ENCODE measurements at places on chromosomes 5 and 9.

DNA sequence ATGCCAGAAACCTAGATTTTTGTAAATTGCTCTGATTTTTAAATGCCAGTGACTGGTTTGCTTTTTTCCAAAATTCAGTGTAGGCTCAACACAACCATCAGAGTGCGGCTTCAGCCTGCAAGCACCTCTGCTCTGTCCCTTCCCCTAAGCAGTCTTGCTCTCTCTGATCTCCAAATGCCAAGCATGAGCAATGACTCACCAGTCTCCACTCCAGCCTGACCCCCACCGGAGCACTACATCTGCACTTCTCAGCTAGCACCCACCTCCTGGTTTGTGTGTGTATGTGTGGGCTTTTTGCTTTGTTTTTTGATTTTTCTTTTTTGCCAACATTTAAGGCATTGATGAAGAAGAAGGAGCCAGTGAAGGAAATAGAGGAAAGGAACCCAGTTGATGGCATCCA lies 61.4 kb upstream of the ADRA1B start:
- no peak for DNase-seq

GRCh38 chr5:100854591-100854990 lies 48.5 kb downstream of the ST8SIA4 start:
- no peak for DNase-seq

DNA sequence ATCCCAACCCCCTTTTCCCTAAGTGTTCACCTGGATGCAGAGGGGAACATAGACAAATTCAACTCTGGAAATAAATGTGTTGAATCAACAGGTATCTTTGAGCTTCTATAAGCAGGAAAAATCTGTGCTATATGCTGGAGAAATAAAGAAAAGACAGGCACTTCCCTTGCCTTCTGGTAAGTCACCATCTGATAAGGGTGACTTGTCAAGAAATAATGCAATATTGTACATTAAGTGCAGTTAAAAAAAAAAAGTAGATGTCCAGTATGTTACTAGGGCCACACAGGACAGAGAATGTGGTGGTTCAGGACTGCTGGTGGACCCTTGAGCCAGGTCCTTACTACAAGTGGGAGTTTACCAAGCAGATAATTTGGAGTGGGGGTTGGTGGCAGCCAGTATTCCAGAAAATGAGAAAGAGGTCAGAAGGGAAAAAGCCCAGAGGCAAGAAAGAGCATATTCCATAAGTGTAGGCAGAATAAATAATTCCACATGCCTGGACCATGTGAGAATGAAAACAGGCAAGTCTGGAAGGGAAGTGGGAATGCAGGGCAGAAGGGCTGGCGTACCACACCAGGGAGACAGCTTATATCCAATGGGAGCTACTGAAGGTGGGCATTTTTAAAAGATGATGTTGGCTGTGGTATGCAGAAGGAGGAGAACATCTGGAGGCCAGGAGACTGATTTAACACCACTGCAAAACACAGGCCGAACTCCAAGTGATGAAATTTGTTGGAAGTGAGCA lies 209.9 kb downstream of the SEMA5A start:
- DNase-seq = no peak

DNA sequence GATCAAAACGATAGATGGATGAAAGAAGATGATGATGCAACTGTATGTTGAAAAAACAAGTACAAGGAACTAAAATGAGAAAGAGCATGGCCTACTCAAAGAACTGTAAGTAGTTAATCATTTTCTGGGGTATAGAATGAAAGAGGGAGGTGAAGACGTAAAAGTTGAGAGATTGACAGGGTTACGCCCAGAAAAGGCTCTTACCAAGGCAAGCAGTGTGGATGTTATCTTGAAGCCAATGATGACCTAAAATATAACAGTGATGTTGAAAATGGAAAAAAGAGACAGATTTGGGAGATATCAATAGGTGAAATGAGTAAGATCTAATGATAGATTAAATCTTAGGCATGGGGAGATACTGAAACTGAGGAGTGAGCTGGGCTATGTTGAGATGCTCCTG lies 80.4 kb upstream of the GNAQ start:
- DNase-seq = no peak

- DNase-seq = no peak
These were observed 671 bp downstream of the RGS14 start for GRCh38 chr5:177358370-177358819.

DNA sequence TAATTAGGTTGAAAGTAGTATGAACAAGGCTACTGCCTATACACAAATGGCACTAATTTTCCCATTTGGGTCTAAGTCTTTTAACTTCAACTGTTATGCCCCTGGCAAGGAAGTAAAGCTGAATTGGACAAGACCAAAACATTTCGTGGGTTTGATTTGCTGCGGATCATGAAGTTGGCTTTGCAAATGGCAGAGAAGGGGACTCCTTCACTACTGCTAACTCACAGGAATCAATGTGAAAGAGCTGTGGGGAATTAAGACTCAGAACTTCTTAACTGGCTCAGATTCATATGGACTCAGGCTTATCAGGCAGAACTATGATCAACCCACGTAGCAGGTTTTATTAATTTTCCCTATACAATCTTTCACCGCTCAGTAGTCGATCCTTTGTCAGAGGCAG lies 73.8 kb upstream of the IFNE start:
- DNase-seq = no peak

- no peak for DNase-seq
These were observed 24.4 kb upstream of the HMCN2 start for GRCh38 chr9:130241198-130241535.

DNA sequence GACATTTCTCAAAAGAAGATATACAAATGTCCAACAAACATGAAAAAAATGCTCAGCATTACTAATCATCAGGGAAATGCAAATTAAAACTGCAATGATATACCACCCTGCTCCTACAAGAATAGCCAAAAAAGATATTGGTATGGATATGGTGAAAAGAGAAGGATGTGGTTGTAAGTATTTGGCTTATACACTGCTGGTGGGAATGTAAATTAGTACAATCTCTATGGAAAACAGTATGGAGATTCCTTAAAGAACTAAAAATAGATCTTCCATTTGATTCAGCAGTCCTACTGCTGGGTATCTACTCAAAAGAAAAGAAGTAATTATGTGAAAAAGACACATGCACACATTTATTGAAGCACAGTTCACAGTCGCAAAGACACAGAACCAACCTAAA lies 67.6 kb upstream of the RUSC2 start:
- no peak for DNase-seq

GRCh38 chr5:118520771-118521415 lies 467.5 kb downstream of the DTWD2 start:
- no peak for DNase-seq

DNA sequence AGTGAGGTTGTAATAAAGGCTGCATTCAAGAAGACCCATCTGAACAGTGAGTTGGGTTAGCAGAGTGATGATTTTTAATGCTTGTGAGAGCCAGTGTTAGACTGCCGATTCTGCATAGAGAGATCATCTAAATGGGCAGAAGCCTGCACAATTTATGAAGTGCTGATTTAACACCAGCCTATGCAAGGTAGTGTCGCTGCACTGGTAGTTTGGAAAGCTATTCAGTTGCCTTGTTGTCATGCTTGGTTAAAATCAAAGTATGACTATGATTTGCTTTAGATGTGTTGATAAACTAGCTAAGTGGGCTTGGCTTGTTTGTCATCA lies 379 bp upstream of the LRRTM2 start:
- no peak for DNase-seq

DNA sequence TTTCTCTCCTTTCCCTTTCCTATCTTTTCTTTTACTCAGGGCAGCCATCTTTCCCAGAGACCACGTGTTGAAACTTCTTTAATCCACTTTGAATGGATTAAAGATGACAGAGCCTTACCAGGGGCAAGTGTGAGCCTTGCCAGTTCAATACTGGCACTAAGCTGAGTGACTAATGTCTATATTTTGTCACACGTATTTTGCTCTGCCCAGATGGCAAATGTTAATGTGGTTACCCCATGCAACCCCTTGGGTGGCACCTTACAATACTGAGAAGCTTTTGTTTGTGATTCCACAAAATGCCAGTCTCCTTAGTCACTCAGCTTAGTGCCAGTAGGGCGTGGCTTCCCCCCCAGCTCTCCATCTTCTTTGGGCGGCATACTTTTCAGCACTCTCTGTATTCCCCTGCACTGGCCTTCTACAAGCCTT lies 24.8 kb downstream of the ANXA1 start:
- DNase-seq = no peak

GRCh38 chr9:3361116-3361515 lies 164.7 kb downstream of the RFX3 start:
- DNase-seq = no peak
